T-helper 17 cell (primary cell): ENCODE measurements at places on chromosomes 2 and 18.

DNA sequence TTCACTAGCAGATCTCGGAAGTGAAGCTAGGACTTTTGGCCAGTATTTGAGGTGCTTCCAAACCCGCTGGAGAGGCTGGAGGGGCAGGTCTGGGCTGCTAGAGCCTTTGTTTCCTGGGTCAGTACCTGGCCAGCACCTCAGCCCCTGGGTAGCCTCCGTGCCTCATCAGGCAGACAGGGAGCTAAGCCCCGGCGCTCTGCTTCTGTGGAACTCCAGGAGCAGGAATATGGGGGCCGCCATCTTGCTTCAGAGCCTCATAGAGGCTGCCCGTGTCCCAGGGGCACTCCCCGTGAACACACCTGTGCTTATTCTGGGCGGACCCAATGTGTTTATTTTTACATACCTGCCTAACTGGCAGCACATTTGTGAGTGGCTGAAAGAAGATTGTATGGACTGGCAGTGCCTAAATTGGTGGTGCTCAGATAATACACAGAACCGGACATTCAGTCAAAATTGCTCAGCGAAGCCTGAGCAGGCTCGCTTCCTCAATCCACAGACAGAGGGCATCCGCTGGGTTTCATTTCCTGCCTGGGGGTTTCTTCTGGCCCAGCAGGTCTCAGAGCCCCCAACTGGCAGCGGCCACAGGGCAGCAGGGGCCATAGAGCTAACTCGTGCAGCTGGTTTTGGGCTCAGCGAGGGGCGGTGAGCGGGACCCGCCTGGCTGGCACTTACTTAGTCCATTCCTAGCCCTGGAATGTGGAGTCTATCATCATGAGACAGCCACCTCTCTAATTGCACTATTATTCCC, 176.8 kb upstream of the ALKAL2 start:
- no peak for DNase-seq

DNA sequence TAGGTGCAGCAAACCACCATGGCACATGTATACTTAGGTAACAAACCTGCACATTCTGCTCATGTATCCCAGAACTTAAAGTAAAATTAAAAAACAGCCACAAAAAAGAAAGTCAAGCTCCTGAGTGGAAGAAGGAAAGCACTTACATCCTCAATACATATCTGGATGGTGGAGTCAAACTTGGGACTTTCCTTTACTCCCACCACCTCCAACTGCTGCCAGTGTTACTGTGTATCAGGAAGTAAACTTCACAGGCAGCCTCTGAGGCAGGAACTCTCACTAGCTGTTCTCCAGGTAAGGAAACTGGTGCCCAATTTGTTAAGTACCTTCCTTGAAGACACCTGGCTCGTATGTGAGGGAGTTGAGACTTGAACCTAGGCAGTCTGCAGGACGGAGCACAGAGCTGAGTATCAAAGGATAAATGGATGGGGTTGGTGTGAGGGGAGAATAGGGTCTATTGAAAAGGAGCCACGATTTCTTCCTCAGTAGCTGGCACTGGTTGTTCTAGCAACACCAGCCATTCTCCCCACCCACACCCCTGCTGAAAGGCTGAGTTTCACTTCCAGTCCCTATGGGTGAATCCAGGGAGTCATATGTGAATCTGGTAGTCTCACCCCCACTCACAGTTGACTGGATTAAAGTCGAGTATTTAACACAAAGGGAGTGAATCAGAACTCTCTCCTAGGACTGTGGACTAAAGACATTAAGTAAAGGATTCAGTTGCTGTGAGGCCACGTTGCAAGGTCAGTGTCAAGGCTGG, 50.0 kb upstream of the GPR39 start:
- DNase-seq = no peak

- no peak for DNase-seq
These were observed 155.6 kb upstream of the DSEL start for GRCh38 chr18:67672155-67672554.

DNA sequence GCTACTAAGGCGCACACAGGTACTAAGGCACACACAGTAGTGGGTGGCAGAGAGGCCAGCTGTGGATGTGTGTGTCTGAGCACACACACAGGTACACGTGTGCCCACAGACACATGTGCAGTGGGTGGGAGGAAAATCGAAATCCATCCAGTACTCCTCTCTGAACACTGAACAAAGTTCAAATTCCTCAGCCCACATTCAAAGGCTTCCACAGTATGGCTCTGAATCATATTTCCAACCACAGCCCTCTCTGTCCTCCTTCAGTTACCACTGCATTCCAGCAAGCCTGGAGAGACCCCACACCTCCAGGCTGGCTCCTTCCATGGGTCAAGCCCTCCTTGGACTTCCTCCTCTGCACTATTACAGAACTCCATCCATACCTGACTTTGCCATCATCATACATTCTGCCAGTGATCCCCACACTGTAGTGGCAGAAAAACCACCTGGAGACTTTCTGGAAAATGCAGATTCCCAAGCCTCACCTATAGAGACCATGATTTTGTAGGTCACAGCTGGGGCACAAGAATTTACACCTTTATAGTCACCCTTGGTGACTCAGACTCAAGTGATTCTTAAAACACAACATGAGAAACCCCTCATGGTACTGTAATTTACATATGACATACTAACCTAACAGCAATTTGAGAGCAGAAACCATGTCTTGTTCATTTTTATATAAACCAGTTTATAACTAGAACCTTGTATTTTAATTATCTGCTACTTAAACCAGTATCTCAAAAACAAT, 31.4 kb downstream of the EPG5 start:
- DNase-seq = no peak

DNA sequence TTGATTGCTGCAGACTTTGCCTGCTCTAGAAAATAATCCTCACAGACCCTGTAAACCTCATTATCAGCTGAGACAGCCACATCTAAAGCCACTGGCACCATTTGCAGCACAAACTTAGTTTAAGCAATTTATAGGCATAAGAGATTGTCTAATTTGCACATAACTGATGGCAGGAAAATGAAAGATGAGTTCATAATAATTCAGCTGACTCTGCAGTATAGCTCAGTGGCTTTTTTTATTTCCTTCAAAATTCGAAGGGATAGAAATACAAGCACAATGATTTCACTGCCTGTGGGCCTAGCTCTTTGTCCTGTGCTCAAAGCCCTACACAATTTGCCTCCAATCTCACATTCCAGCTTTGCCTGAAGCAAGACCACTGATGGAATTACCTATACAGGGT, 341.2 kb downstream of the RAD51AP2 start:
- DNase-seq = no peak

DNA sequence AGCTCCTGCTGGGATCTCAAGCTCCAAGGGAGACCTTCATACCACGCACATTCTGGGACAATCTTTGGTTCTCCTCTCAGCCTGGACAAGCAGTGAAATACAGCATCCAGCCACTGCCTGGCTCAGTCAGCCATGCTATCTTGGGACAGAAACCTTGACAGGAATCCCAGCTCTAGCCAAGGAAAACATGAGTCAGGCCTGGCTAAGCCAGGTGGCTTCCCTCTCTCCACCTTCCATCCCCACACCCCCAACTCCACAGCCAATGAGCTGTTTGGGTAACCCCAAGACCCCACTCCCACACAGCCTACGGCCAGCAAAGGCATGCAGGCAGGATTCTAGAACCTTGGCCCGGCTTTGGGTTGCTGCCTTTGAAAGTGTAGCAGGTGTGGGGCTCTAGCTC, 64.9 kb downstream of the MCFD2 start:
- no peak for DNase-seq

DNA sequence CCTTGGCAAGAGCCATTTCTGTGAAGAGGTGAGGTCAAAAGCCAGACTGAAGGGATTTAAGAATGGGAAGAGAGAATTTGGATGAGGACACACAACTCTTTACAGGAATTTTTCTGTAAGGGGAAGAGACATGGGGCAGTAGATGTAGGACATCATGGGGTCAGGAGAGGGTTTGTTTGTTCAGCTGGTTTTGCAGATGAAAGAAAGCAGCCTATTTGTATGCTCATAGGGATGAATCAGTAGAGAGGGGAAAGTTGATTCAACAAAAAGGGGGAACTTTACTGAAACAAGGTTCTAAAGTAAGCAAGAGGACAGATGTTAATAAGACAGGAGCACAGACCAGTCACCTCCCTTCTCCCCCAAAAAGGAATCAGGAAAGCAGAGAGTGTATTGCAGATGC, 11.2 kb downstream of the SCG2 start:
- no peak for DNase-seq

DNA sequence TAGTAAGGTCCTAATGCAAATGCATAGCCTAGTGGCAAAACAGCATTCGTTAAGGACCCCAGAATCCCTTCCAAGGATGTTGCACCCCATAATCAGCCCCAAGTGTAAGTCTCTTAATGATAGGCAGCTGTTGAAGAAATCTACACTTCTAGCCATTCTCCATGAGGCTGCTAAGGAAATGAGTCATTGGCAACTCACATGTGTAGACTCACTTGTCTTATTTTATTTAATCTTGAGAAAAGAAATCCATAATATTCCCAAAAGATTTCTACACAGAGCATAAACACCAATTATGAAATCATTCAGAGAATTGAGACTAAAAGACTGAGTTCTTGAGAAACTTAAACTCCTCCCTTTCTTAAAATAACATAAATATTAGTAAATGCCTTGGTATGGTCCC, 52.4 kb downstream of the AKAIN1 start:
- no peak for DNase-seq

GRCh38 chr2:7956126-7956689, 725.6 kb upstream of the ID2 start:
- DNase-seq = no peak

DNA sequence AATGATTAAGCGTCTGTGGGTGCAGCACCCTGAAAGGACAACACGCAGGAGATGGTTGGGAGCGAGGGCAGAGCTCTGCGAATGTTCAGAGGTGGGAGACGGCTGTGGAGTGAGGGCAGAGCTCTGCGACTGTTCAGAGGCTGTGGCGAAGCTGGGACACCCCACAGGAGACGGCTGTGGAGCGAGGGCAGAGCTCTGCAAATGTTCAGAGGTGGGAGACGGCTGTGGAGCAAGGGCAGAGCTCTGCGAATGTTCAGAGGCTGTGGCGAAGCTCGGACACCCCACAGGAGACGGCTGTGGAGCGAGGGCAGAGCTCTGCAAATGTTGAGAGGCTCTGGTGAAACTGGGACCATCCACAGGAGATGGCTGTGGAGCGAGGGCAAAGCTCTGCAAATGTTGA, 40.0 kb upstream of the SNTG2 start:
- DNase-seq = no peak

GRCh38 chr2:15588329-15588919, 3.2 kb upstream of the DDX1 start:
- DNase-seq = no peak

- DNase-seq = no peak
These were observed 229.2 kb downstream of the ANAPC1 start for GRCh38 chr2:111654829-111655228.

DNA sequence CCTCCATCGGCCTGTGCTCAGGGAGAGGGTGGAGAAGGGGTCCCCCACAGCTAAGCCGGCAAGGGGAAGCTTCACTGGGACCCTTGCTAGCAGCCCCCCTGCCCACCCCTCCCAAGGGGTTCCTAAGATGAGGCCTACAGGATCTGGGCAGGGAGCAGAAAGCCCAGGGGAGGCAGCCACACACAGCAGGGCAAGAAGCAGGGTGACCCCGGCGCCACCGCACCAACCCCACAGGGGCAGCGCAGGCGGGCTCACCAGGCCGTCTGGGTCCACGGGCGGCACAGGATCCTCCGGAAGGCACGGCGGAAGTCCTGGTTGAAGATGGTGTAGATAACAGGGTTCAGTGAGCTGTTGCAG, 1.8 kb downstream of the ADRA2B start:
- DNase-seq = no peak
